ENCODE measurements at places on chromosomes 16 and 17.

DNA sequence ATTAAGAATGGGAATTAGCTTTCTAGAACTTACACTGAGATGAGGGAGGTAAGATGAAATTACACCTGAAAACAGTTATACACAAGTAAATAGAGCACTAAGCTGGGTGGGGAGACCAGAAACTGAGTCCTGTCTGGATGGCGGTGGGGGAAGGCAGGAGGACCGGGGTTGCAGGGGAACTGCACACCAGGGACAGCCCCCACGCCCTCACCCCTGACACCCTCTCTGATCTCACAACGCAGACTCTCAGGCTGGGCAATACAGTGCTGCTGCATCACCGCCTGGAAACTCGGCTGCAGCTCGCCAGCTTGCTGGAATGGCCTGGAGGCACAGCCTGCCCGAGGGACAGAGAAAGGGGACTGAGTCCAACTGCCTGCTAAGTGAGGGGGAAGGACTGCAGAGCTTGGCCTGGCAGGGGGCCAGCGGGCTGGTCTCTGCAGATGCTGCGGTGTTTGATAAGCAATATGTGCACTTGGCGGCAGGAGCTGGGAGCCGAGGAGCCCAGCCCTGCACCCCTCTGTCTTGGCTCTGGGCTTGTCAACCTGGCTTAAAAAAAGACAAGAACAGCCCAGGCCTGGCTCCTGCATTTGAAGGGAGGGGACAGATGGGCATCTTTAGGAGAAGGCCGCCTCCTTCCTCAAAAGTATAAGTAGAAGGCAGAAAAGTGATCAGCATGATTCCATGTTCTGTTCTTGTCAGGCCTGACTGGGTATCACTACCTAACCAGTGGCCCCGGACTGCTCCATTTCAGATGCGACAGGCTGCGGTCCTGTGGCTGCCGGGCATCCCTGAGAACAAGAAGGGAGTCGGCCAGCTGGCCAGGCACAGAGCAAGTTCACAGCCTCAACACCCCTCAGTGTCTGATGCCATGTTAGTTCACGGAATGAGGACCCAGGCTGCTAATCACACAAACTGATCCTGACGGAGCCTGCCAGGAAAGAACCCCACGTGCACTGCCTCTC, 30.2 kb downstream of the SPHK1 start:
- DNase-seq, result peak; percentile 98

DNA sequence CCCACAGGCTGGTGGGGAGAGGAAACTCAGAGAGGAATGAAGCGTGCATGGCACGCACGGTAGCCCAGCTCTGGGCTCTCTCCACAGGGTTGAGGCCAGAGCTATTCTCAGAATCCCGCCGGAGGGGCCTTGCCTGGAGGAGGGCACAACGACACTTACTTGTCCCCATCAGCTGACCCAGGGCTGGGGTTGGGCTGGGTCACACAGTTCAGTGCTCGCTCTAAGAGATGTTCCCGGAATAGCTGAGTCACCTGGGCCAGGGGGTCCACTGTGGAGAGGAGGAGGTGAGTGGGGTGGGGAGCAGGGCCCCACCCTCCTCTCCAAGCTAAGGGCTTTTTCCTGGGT, 21.8 kb downstream of the SREBF1 start:
- DNase-seq, result no peak

DNA sequence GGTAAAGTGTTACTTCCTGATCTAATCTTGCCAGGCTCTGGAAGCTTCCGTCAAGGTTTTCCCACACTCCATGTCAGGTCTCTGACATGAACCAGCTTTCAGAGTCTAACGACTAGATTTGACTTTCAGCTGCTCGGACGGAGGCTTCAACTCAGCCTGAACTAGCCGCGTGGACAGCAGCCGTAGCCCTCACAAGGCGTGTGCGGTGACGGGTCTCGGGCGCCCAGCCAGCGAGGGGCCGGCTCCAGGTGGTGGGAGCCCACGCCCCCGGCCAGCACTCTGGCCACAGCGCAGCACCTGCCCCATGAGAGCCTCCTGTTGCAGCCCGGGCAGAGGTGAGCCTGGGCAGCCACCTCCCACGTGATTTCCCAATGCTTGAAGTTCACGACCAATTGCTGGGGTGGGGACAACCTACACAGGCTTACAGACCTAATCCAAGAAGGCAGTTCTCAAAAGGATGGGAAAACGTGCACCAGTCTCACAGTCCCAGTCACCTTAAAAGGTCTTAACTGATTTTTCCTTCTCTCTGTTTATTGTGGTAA, 45.5 kb downstream of the TBC1D16 start:
- DNase-seq, result no peak

DNA sequence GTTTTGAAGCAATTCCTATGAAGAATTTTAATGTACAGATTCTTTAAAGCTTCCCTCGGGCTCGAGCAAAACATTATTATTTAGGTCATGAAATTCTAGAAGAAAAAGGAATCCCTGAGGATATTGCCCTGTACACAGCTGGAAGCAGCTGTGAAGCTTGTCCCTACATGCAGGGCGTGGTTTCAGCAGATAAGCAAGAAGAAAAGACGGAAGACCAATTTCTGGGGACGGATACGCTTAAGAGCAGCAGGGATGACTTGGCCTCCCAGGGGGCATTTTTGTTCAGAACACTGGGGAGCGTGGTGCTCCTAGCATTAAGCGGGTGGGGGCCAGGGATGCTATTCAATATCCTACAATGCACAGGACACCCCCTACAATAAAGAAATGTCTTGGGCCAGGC, 34.3 kb downstream of the LITAF start:
- DNase-seq, result no peak

DNA sequence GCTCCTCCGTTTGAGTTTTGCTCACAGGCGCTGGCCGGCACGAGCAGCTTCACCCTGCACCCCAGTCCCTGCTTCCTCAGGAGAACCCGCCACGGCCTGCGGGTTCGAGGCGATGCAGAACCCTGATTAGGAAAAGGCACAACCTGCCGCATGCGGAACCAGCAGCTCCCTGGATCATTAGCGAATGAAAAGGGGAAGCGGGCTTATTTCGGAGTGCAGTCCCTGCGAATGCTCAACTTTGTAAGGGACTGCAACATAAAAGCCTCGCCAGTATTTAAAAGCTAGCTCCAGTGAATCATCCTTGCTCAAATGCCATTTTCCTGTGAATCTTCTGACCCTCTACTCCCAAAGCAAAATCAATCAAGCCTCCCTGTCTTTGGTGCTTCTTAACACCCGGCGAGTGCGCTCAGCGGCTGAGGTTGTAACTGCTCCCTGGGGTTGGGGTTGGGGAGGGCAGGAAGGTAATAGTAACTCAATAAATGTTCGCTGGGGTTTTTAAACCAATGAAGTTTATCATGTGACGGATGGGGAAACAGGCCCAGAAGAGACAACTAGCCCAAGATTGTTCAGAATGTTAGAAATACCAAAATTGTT, 678 bp upstream of the AKAP10 start:
- DNase-seq, result no peak

DNA sequence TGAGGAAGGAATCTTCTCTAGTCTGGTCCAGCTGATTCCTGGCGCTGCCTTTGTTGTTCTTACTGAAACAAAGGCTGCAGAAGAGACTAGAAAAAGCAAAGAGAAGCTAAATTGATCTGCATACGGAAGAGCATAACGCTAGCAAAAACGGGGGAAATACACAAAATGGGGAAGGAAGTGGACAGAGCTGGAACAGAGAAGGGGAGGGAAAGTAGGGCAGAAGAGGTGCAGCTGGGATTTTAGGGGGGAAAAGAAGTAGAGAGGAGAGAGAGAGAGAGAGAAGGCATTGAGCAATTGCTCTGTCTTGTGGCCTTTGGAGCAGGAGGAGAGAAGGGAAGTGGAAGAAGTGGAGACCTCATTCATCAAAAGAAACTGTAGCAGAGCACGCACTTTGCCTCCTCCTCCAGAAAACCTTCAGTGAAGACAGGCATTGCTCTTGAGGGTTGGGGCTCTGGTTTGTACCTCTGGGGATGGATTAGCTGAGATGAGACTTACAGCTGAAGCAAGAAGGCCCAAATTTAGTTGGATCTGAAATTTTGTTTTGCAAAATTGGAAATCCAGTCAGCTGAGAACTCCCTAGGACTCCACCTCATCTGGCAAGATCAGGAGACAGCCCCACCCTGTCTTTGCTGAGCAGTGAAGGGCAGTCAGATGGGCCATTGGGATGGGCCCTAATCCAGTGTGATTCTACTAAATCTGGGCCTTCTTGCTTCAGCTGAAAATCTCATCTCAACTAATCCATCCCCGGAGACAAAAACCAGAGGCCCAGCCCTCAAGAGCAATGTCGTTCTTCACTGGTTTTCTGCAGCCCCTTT, 55.8 kb downstream of the CDRT4 start:
- no peak for DNase-seq

DNA sequence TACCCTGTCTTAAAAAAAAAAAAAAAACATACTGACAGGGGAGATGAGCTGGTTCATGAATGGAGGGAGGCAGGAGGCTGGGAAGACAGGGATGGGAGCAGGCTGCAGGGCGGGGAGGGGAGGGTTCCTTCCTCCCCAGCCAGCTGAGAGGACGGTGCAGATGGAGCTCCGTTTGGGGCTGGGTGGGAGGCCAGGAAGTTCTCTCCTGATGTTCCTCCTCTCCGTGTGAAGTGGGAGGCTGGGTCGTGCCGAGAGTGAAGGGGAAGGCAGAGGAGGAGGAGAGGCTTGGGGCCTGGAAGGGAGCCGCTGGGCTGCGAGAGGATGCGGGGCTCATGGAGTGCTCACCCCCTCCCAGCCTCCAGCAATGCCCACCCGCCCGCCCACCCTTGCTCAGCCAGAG, 21.3 kb downstream of the SBK1 start:
- no peak for DNase-seq

DNA sequence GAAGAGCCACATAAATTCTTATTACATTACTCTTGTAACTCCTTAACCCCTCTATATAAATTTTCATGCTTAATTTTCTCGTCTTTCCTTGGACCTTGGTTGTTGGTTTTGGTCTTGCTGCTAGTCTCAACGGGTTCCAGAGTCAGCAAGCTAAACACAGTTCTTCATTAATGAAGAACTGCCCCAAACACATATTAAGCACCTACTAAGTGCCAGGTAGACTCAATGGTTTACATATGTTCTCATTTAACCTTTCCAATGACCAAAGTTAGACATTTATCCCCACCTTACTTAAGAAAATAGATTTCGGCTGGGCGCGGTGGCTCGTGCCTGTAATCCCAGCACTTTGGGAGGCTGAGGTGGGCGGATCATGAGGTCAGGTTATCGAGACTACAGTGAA, 15.0 kb downstream of the SIAH1 start:
- no peak for DNase-seq

DNA sequence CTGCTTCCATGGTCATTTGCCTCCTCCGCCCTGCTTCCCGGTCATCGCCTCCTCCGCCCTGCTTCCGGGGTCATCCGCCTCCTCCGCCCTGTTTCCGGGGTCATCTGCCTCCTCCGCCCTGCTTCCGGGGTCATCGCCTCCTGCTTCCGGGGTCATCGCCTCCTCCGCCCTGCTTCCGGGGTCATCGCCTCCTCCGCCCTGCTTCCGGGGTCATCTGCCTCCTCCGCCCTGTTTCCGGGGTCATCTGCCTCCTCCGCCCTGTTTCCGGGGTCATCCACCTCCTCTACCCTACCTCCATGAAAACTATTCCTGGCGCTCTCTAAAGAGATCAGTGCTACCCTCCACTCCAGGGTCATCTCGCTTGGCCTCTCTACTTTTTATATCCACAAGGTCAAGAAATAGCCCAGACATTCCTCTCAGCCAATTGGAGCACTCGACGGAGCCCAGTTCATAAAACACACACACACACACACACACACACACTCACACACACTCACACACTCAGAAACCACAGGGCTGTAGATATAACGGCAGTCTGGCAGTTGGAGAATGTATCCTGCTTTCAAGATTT, 44.8 kb downstream of the TRARG1 start:
- no peak for DNase-seq

- no peak for DNase-seq
Observed at GRCh38 chr17:30552994-30553566, 75.9 kb downstream of the GOSR1 start.

DNA sequence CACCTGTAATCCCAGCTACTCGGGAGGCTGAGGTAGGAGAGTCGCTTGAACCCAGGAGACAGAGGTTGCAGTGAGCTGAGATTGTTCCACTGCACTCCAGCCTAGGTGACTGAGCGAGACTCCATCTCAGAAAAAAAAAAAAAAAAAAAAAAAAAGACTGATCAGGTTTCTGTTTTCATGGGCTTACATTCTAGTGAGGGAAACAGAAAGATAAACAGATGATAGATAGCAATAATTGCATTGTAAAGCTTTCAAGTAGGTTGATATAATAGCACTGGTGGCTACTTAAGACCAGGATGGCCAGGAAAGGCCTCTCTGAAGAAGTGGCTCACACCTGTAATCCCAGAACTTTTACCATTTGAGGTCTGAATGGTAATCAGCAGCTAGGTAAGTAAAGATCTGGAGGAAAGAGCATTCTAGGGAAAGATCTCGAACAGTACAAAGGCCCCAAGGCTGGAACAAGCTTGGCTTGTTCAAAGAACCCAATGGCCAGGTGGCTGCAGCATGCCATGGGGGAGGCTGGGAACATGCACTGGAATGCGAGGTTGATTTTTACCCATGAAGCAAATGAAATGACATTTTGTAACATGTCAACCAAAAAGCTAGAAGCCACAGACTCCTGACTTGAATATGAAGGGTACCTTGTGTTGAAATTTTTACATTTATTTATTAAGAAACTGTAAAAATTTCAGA, 108.3 kb upstream of the DHX40 start:
- no peak for DNase-seq

- DNase-seq, result no peak
Observed at GRCh38 chr16:57732714-57733113, 2.9 kb upstream of the KATNB1 start.

GRCh38 chr16:1505073-1505844, 12.1 kb downstream of the TELO2 start:
- no peak for DNase-seq

DNA sequence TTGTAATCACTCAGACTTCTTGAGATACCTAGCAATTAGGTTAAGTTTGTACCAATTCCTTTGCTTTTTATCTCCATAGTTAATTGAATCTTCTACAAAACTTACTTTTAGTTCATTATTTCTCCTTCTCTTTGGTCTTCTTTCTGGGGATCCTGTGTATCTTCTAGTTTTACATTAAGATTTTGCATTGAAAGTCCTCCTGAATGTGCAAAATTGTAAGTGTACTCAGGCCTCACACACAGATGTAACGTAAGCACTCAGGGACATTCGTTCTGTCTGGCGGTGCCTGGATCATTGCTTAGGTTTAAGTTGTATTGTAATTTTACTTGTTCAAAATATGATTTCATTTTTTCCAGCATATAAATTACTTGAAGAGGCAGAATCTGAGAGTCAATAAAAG, 222.6 kb upstream of the CPHXL start:
- DNase-seq, result no peak

DNA sequence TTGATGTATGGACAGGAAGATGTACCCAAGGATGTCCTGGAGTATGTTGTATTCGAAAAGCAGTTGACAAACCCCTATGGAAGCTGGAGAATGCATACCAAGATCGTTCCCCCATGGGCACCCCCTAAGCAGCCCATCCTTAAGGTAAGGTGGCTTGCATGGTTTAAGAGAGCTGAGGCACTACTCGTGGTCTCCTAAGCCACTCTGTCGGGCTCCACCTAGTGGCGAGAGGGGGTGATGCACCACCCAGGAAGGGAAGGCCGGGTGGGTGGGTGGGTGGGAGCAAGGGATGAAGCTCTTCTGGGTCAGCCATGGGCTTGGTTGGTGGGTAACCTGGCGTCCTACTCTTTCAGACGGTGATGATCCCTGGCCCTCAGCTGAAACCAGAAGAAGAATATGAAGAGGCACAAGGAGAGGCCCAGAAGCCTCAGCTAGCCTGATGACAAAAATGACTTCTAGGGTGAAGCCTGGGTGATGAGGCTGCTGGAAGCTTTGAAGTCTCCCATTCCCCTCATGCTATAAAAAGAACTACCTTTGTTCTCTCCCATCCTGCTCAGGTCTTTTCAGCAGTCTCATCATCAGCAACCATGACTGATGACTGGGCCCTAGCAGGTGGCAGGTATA, 21.5 kb downstream of the GPR179 start:
- peak; percentile 78 for DNase-seq

- no peak for DNase-seq
Observed at GRCh38 chr17:76561332-76561731, 21.5 kb downstream of the PRCD start.

Measured in BE2C (cell line).